HTR-8/SVneo (cell line): ENCODE measurements at places on chromosomes 13 and 19.

- no peak for DNase-seq
Observed at GRCh38 chr19:53007200-53007599, 6.5 kb upstream of the ERVV-1 start.

DNA sequence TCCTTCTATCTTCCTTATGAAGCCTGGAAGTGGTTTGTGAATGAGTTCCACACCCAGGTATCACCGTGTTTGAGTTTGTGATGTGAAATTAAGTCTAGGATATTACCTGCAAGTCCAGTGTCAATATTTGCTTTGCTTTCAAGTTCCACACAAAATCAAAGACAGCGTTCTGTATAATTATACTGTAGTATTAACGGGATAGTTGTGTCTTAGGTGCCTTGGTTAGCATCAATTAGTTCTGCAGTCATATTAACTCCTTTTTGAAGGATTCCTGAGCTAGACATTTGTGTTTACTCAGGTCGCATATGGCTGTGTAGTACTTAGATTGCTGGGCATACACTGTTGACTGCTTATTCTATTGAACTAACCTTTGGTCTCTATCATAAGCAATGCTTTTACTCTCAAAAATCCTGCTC, 54.4 kb downstream of the ERCC5 start:
- DNase-seq: no peak

GRCh38 chr13:29748097-29748496, 102.3 kb downstream of the UBL3 start:
- DNase-seq: no peak

DNA sequence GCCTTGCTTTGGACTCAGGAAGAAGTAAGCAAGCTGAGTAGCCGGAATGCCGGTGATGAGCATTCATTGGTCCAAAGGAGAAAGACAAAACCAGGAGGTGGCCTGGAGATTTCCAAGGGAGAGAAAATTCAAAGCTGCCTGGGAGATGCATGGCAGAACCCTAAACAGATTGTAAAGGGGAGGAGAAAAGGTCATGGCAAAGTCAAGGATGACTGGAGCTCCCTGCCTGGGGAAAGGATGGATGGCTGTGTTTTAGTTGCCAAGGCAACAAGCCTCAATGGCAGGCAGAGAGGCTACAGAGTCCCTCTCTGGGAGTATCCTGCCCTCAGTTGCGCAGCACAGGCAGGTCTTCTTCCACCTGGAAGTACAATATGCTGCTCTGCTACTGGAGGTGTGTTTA, 134.0 kb downstream of the ENOX1 start:
- DNase-seq: no peak

DNA sequence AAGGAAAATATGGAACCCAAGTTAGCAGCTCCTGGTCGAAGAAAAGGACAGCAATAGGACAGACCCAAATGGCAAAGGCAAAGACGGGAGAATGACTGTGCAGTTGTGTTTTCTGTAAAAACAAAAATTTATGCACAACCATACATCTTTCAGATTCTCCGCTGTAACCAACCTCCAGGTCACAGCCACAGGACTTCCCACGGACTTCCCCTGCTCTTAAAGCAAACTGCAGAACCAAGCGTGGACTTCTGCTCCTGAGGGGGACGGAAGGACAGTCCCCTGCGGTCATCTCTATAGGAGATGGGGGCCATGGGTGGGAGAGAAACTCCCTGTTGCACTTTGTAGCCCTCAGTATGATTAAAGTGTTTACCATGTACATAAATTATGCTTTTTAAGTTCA, 2.5 kb downstream of the GRTP1 start:
- no peak for DNase-seq
